ENCODE measurements at places on chromosomes 13 and 19.

DNA sequence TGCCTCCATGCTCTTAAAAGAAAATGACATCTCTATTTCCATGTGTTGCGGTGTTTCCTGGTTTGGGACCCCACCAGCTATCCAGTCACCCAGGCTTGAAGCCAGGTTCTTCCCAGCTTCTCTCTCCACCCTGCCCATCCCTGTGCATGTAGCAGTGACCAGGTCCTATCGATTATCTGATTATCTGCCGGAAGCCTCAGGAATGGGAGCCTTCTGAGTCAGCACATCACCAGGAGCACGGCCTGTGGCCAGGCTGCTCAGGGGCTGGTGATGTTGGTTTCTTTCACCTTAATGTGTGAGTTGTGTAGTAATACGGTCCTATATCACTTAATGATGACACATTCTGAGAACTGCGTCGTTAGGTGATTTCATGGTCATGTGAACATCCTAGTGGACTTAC is 33.7 kb downstream of the PPP1R37 start:
- DNase-seq: no peak

- DNase-seq: peak; percentile 75
Measured at GRCh38 chr19:51986309-51987291, at the start of gene ZNF350. Gene ZNF350 (minus strand): TSS chr19:51986840. CDS start chr19:51974360, 12,480 bp downstream.

DNA sequence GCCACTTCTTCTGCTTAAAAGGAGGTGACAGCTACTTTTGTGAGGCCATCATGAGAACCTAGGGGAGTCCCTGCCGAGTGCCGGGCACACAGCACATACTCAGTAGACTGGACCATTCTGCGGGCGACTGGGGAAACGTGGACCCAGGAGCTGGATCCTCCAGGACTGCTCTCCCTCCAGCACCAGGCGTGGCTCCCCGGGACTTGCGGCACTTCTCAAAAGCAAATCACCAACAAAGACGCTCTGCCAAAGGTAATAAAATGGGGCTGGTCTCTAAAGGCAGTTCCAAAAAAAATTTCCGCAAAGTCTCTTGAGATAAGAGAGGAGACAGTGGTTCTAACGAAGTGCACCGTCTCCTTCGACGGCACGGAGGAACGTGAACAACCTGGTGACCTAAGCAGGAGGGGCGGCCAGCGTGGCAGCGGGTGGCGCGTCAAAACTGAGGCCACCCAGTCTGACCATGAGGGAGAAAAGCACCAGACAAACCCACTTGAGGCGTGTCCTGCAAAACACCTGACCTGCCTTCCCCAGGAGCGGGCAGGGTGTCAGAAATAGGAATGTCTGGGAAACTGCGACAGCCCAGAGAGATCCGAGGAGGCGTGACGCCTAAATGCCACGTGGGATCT is 1.4 kb upstream of the TMPRSS9 start:
- no peak for DNase-seq

DNA sequence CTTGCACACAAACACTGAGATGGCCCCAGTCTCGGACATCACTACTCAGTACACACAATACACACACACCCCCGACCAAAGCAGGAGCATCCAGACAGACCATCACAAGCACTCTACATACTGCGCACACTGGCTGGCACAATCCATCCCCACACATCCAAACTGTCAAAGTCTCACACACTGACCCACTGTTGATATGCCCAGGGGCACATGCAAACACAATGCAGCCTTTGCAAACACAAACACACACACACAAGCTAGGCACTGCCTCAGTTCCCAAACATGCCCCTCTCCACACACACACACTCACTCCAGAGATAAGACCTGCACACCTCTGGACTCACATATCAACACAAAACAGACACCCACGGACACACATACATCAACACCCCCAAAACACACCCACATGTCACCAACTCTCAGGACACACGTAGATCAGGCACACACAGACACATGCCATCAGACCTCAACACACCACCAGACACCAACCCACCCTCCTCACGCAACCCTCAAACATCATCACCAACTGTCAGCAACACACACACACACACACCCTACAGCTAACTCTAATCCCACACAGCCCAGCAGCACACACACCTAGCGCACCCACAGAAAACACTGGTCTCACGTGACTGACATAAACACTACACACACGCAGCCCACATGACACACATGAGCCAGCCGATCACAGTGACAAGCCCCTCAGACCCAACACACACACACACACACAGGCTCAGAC is 1.9 kb downstream of the BBC3 start:
- peak; percentile 65 for DNase-seq

GRCh38 chr19:10112895-10113591 is 1.6 kb downstream of the P2RY11 start:
- DNase-seq: peak; percentile 30

GRCh38 chr19:34707661-34708060 is 26.4 kb upstream of the ZNF181 start:
- no peak for DNase-seq

DNA sequence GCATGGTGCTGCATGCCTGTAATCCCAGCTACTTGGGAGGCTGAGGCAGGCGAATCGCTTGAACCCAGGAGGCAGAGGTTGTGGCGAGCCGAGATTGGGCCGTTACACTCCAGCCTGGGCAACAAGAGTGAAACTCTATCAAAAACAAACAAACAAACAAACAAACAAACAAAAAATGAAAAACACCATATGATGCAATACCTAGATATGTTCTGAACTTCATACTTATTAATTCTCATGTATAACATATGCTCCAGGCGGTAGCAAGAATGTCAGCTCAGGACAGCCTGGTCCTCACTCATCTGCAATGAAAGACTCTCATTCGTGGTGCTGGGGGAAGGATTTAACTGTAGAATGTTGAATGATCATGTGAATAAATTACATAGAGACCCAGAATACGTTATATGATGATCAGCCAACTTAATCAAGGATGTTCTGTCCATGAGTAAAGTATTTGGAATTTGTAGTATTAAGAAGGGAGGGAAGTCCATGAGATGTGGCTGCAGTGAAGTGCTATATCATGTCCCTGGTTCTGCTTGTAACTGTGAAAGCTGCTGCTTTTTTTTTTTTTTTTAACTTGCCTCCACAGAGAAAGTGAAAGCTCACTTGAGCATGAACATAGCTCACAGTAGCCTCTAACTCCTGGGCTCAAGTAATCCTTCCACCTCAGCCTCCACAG is 206.8 kb downstream of the UQCRFS1 start:
- no peak for DNase-seq

DNA sequence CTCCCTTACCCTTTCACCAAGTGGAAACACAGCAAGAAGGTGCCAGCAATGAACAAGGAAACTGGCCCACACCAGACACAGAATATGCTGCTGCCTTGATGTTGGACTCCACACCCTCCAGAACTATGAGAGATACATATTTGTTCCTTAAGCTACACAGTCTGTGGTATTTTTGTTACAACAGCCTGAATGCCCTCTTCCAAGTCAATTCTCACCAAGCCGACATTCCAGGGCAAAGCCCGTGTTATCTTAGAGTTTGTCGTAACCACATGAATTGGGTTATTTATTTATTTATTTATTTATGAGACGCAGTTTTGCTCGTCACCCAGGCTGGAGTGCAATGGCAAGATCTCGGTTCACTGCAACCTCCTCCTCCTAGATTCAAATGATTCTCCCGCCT is 14.9 kb downstream of the FGF21 start:
- no peak for DNase-seq

DNA sequence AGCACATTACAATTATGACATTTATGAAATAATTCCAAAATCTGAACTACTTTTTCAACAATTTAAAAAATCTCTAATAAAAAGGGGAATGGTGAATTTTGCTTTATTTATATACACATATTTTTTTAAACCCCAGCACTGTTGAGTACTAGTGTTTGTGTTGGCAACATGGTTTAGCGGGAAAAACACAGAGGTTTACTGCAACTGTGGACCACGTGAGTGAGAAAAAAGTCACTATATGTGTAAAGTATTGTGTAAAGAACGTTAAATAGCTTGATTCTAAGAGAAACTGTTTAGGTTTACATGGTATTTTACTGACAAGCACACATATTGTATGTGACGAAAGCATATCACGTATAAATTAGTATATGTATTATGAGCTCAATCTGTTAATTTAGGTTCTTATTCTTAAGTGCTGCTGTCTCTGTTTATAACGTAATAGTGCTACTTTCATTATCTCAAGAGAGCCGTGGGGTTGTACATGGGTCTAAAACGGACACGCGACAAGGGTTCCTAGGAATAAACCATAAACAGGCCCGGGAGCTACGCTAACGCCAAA is 617 bp downstream of the SKA3 start:
- DNase-seq: no peak

DNA sequence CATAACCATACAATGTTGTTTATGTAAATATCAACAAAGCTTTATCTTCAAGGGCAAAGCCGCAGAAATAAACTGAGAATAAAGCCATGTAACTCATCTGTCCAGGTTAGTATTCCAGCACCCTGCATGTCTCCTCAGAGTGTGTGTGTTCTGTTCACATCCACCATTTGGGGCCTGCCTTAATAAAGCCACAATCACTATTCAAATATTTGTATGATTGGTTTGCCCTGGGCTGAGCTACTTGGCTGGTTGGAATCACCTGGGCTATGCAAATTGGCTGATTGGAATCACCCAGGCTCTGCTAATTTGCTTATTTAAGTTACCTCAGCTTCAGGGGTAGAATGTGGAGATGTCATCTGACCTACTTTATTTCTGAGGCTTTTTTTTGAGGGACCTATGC is 42.4 kb upstream of the ZNF737 start:
- no peak for DNase-seq

DNA sequence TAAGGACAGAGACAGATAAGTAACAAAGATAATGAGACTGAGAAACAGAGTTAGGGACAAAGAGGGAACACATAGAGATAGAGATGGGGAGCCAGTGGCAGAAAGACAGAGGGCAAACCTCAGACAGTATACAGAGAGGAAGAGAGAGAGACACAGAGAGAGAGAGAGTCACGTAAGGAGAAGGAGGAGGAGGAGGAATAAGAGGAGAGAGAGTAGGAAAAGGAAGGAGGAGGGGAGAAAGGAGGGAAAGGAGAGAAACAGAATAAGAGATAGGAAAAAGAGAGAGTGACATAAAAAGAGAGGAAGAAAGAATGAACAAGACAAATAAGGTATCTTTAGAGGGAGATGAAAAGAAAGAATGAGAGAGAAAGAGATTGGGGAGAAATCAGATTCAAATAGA is 23.6 kb downstream of the CYP2B6 start:
- no peak for DNase-seq

DNA sequence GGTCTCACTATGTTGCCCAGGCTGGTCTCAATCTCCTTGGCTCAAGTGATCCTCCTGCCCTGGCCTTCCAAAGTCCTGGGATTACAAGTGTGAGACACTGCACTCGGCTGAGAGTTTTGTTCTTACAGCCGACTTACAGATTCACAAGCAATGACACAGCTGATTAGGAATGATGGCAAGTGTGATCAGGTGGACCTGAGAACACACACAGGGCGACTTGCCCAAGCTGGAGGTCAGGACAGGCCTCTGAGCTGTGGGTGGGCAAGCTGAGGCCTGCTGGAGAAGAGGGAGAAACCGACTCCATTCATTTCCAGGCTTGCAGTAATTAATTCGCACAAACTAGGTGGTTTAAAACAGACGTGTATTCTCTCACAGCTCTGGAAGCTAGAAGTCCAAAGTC is 8.1 kb upstream of the ATG4D start:
- DNase-seq: no peak

- DNase-seq: no peak
Measured at GRCh38 chr19:52542984-52543664, 15.7 kb downstream of the ZNF808 start.

- no peak for DNase-seq
Measured at GRCh38 chr13:24747248-24748060, 16.5 kb upstream of the RNF17 start.

DNA sequence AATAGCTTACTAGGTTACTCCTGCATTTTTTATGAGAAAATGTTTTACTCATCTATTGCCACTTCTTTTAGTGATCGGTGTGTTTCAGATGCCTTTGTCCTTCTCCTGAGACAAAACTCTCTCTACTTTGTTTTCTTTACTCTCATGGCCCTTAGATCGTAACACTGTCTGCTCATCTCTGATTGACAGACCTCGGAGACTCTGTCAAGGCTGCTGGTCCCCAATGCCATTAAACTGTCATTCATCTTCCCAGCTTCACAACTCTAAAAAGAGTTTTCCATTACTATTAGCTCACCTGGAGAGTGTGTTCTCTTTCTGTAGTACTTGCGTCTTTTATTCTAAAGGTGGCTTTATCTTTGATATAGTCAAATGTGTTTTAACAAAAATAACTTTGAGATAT is 765.2 kb downstream of the SLITRK1 start:
- DNase-seq: no peak

GRCh38 chr13:57734306-57734705 is 102.8 kb downstream of the PCDH17 start:
- DNase-seq: no peak

- no peak for DNase-seq
Measured at GRCh38 chr13:23436680-23437079, 3.2 kb upstream of the SACS start.

DNA sequence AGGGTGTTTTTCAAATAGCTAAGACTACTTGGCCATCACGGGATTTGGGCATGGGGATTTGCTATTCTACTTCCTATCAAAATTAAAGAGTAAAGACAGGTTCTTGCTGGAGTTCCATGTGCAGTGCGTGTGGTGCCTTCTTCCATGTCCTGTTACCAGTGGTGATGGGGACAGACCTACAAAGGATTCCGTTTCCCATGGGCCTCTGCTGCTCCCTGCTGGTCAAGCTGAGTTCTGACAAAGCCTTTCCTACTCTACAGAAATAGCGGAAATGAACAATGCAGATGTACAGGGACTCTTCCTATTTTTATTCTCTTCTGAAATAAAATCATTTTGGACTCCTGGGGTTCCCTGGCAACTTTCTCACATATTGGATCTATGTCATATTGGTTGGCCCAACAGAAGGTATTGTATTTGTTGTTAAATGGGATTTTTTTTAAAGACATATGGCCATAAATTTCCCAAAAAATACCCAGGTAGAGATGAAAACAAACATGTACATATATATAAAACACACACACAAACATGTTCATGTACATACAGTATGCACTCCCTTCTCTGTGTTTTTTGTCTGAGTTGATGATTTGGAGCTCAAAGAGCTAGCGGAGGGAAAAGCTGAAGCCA is 90.5 kb upstream of the SLC15A1 start:
- peak; percentile 68 for DNase-seq

- DNase-seq: no peak
Measured at GRCh38 chr19:49165865-49166301, 8.3 kb downstream of the TRPM4 start.

DNA sequence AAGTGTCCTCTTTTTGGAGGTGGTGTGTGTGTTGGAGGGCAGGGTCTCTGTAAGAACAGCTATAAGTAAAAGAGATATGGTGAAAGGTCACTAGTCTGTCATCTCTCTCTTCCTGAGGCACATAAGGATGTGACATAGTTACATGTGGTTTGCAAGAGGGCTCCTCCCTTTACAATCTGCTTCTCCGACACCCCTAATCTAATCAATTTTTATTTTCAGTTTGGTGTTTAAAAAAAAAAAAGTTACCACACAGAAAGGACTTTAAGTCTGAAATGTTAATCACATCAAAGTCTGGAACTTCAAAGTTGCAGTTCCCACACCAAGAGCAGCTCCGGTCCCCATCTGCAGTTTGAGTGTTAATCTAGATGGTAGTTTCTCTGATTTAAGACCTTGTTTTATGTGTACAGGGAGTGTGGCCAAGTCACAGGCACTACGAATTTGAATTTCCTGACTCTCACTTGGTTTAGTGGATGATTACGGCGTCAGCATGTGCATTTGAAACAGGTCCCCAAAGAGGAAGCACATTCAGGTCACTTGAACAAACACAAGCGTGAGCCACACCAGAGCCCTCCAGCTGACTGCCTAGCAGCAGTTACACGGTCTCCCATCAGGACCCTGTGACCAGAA is 53.1 kb downstream of the FOXO1 start:
- no peak for DNase-seq

- no peak for DNase-seq
Measured at GRCh38 chr13:20521364-20522115, 4.1 kb downstream of the CRYL1 start.

Data from hematopoietic multipotent progenitor cell treated with erythropoietin and hydrocortisone succinate and interleukin-3 and kit ligand, for 15 days (in vitro differentiated cells).